Kidney capillary endothelial cell (primary cell): ENCODE measurements at places on chromosomes 7 and 10.
A peak's percentile ranks its signal among the peaks of the same experiment; 100 is the strongest.

- no peak for DNase-seq
These were observed 115.6 kb downstream of the TWIST1 start for GRCh38 chr7:19001854-19002253.

- DNase-seq: no peak
These were observed 32.1 kb downstream of the PRKAG2 start for GRCh38 chr7:151844825-151845200.

DNA sequence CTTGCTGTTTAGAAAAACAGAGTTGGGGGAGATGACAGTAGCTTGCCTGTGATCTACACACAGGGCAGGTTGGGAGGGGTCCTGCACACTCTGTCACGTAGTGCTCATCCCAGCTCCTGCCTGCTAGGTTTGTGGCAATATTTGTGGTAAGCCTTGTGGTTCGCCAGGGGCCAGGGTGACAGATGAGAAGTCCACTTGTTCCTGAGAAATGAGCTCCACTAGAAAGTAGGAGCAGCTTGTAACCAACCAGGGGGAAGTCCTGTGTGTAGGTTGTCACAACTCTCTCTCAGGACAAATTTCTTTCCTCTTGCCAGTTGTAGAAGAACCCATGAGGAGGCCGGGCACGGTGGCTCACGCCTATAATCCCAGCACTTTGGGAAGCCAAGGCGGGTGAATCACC, 147.0 kb downstream of the TCF7L2 start:
- no peak for DNase-seq

GRCh38 chr10:72834183-72834825, 59.2 kb upstream of the OIT3 start:
- DNase-seq: peak; percentile 62

GRCh38 chr10:1070919-1071318, 14.7 kb downstream of the WDR37 start:
- no peak for DNase-seq

DNA sequence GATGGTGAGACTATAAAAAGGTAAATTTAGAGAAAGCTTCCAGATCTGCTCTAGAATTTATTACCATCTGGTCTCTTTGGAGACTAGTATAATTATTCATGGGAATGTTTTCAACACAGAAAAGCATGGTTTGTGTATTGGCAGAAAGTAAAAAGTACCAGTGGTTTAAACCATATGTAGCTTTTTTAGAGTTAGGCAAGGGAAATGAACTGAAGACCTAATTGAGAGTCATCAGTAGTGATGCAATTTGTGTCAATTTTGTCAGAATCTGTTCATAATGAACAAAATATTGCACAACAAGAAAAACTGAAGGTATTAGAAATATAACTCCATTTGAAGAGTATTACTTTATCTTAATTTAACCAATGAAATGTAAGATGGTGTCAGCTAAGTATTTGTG, 181.4 kb downstream of the ADK start:
- no peak for DNase-seq

DNA sequence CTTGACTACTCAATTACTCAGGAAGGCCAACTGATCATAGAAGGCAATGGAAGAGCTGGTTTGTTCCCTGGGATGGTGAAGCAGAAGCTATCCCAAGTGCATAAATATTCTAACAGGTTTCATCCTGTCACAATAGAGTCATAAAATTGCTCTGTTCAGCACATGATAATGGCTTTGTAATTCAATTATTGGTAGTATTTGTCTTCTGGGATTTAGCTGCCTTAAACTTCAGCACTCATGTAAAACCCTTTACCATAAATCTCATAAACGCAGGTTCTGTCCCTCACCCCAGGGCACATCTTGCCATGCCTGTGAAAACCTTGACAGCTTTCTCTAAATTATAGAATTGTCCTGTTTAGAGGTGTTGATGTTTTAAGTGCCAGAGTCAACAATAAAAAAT, 417.6 kb downstream of the SORCS1 start:
- no peak for DNase-seq

GRCh38 chr7:105496521-105496920, 25.6 kb downstream of the PUS7 start:
- peak; percentile 37 for DNase-seq

GRCh38 chr7:149156898-149157297, 9.6 kb downstream of the ZNF398 start:
- DNase-seq: no peak

DNA sequence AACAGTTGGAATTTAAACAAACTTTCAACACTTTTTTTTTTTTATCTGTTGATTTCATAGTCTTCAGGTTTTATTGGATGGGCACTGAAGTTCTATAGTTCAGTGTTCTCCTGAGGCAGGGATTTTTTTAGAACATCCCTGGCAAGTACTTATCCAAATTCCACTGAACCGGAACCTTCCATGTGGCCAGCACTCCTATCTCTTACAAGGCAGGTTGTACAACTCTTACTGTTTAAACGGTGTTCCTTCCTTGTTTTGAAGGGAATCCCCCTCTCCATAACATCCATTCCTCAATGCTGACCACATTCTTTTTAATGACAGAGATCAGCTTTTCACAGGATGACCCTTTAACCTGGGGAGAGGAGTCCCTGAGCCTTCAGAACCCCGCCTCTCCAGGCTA, 238.9 kb upstream of the CTBP2 start:
- no peak for DNase-seq

DNA sequence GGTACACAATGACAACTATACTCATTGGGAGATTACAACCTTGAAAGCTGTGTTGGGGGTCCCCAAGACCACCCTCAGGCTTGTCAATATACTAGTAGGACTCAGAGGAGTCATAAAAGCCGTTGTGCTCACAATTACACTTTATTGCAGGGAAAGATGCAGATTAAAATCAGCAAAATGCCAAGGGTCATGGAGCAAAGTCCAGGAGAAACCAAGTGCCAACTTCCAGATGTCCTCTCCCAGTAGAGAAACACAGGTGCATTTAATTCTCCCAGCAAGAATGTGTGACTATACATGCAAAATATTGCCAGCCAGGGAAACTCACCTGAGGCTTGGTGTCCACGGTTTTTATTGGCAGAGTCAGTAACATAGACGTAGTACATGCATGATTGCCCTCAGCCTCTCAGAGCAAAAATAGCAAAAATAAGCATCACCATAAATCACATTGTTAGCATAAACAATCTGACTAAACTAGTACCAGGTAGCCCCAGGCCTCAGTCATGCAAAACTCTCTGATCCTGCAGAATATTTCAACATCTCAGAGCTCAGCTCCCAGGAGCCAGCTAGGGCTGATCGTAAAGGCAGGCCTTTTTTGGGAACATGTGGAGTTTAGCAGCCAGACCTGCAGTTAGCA, 50.7 kb downstream of the VIM start:
- no peak for DNase-seq

GRCh38 chr7:3356173-3356572, 55.1 kb downstream of the SDK1 start:
- no peak for DNase-seq

DNA sequence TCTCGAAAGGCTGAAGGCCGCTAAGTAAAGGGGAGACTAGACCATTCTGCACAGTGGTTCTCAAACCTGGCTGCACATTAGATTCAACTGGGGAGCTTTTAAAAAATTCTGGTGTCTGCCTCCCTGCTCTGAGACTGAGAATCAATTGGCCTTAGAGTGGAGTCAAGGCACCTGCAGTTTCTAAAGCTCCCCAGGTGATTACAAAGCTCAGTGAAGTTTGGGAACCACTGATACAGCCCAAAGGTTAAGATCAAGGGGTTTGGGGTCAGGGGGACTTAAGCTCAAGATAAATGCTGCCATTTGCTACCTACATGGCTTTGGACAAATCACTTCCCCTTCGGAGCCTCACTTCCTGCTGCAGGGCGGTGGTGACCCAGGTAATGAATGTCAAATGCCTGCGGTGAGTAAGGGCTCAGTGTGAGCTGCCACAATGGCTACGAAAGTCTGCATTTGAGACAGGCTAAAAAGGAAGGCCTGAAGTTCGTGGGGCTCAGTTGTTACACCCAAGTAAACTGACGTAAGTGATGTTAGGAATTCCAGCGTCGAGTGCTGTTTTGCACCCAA, 72.3 kb downstream of the TLL2 start:
- DNase-seq: no peak

GRCh38 chr10:114955984-114956383, 18.0 kb downstream of the TRUB1 start:
- DNase-seq: no peak

DNA sequence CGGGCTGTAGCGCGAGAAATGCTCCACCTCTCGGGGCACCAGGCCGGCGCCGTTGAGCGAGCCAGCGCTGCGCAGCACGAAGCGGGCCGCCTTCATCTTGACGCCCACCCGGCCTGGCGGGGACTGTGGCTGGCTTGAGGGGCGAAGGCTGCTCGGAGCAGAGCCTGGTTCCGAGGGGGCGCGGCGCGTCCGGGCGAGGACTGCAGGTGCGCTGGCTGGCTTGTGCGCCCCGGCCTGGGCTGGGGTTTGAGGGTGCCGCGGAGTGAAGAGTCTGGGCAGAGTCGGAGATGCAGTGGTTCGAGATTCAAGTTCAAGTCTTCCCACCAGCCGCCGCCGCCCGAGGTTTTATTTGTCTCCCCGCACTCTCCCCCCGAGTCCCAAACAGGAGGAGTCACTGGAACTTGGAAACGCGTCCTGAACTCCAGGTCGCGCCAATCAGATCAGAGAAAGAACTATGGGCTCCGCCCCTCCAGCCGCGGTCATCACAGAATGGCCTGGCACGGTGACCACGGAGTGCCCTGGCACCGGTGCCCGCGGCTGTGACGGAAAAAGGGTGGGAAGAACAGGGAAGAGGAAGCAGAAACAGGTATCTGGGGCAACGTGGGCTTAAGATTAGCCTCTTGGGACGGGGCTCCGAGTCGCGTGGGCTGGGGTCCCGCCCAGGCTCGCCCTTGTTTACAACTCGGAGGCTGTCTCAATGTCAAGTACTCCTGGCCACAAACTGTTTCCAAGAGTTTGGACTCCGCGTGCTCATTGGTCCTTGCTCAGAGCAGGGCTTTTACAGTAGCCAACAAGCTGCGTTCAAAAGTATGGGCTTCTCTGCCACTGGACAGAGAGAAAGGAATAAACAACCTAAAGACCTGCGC, at the start of gene PDK4:
Gene PDK4, minus strand, starts transcription at position 319 of the 866 bp plus-strand sequence. Its CDS starts 223 bp downstream, at position 96.
- DNase-seq: peak; percentile 39

DNA sequence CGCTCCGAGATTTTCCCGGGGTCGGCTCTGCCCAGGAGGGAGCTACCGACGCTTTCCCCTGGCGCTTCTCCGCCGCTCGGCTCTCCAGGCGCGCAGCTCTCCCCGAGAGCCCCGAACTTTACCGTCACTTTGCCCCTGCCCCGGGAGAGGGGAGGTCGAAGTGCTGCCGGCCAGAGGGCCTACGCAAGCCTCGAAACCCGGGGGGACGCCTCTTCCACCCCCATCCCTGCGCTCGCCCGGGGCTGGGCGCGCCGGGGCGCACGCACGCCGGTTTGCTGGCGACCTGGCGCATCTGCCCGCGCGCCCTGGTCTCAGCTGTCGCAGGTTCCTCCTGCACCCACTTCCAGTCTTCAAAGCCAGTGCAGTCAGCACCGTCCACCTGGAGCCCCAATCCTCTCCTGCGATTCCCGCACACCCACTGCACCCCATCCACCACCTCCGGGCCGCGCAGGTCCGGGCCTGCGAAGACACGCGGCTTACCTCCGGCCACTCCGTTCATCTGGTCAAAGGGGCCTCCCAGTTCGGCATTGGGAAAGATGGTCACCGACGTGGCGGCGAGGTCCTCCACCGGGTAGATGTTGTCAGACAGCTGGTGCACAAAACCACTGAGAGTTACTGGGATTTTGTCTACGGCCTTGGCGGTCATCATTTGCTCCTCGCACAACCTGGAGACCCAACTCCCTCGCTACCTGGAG, 638 bp downstream of the EGR2 start:
- no peak for DNase-seq

- no peak for DNase-seq
These were observed 66.9 kb downstream of the TFPI2 start for GRCh38 chr7:93823621-93824020.

DNA sequence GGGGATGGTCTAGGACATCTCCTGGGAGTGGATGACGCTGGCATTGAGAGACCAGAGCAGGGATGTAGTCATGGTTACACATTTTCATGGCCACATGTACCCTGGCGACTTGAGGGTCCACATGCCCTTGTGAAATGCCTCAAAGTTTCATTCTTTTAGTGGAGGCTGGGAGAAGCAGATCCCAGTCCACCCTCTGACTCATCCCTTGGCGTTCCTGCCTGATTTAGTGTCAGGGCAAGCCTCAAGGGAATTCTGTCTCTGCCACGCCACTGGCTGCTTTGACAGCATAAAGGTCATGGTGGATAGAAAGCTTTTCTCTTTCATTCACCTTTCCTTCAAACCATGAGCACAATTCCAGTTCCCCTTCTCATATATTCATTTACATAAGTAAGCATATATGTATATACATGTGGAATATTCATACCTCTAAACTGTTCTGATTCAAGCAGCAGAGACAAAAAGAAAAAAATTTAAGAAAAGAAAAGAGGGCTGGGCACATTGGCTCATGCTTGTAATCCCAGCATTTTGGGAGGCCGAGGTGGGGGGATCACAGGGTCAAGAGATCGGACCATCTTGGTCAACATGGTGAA, 21.8 kb upstream of the KIF5B start:
- DNase-seq: no peak

GRCh38 chr7:80749270-80749669, 110.8 kb downstream of the CD36 start:
- DNase-seq: no peak

- DNase-seq: no peak
These were observed 13.9 kb downstream of the MMRN2 start for GRCh38 chr10:86943316-86944030.

DNA sequence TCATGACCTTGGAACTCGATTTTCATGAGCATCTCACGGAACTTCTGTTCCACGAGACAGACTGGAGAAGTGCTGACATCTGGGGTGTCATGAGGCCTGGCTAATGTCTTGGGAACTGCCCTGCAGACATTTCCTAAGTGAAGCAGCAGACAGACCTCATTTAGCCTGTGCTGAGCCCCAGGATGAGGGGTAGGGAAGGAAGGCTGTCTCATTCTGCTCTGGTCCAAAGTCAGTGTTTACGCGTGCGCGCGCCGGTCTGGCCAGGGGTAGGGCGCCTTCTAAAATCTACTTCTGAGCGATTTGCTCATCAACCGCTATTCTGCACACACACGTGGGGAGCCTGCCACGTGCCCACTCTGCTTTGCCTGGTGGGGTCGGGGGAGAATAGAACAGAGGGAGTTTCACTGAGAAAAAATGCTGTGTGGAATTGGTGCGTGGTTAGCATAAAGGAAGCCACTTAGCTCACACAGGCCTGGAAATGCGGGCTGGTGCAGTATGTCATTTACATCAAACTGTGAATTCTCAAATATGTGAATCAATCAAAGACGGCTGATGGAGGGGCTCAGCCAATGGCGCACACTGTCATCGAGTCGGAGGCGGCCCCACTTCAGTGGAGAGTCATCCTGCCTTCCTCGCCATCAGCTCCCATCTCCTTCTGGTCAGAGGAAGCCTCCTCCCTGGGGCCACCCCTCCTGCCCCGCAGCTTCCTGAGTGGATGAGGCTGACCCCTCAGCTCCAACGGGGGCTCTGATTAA, 335.1 kb downstream of the ADARB2 start:
- no peak for DNase-seq

GRCh38 chr7:45653209-45653907, 79.2 kb downstream of the ADCY1 start:
- DNase-seq: no peak
